Cardiac septum (tissue), 1 donor: ENCODE measurements at places on chromosomes 7 and 10. TPM values are rescaled to one million over a fixed set of nuclear protein-coding genes. Genes with fewer than 3 reads are reported as not detected.

DNA sequence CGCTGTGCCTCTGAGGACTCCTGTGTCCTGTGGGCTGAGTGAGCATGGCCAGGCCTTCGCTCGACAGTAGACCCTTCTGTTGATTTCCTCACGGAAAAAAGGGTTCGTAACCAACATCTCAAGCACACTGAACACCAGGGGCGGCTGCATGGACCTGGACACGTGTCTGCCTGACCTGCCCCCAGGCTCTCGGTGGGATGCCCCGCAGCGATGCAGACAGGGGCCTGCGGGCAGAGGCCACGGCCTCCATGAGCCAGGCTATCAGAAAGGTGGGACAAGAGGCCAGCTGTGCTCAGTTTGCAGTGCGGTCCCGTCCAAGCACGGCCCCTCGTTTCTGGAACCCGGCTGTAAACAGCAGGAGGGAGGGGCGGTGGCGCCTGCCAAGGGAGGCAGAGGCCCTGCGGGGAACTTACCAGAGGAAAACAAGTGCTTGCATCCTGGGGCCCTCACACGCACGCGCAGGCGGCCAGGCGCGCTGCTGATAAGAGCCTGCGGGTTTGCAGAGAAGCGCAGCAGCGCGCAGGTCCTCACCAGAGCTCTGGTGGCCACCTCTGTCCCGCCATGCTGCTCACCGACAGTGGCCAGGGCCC is 10.6 kb downstream of the GPR146 start:
- peak; percentile 88 for DNase-seq

SYNPO2L gene
- total RNA-seq, result 792 TPM

DNA sequence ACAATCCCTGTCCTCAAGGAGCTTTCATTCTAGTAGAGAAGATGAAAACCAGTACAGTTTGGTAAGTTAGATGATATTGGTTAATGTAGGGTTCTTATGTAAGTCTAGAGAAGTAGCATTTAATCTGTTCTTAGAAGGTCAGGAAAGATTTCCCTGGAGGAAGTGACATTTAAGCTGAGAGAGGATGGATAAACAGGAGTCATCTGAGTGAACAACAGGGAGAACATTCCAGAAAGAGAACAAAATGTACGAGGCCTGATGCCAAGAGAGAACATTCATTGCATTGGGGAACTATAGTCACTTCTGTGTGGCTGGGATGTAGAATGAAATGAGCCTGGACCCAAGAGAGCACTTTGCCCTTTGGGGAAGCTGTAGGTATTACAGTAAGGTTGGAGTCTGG is 88.0 kb downstream of the CFTR start:
- no peak for DNase-seq

DNA sequence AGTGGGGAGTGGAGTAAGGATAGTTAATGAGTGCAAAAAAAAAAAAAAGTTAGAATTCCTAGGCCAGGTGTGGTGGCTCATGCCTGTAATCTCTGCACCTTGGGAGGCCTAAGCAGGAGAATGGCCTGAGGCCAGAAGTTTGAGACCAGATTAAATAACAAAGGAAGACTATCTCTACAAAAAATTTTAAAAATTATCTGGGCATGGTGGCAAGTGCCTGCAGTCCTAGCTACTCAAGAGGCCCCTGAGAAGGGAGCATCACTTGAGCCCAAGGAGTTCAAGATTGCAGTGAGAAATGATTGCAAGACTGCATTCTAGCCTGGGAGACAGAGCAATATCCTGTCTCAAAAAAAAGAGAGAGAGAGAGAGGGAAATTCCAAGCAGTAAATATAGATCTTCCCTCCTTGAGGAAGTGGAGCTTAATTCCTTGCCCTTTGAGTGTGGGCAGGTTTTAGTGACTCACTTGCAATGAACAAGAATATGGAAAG is 19.5 kb upstream of the CSTF2T start:
- DNase-seq, result no peak

KCNIP2 gene
- total RNA-seq, result 14.9 TPM

- DNase-seq, result no peak
Measured at GRCh38 chr7:15593382-15593781, 31.6 kb upstream of the AGMO start.

CDK14 gene
- 25.7 TPM for total RNA-seq

HTR5A gene
- total RNA-seq, result not detected

- no peak for DNase-seq
Measured at GRCh38 chr7:18399436-18400235, 95.9 kb upstream of the HDAC9 start.

LLCFC1 gene
- not detected for total RNA-seq

NUPR2 gene
- total RNA-seq, result not detected

ADAM22 gene
- 3.4 TPM for total RNA-seq

EN2 gene
- total RNA-seq, result not detected

INMT gene
- total RNA-seq, result 17.3 TPM

DNA sequence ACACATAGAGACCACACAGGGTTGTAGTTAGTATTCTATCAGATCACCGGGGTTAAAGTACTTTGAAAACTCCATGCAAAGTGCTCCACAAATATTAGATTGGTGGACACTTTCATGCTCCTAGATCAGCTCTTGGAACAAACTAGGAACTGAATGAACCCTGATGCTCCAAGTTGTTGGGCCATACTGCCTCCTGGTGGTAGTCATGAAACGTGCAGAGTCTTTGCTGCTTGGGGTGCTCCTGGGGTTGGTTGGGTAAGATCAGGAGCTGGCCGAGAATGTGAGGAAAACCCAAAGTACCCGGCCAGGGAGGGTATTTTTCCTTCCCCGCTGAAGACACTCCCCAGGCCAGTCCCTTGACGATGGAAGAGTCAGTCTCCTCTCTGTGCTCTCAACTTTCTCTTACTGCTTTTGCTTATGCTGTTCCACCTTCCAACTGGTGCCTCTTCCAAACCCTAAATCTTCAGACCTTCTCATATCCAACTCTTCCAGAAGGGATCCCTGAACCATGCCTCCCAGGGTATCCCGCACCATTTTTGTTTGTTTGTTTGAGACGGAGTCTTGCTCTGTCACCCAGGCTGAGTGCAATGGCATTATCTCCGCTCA is 918 bp upstream of the RPEL1 start:
- peak; percentile 86 for DNase-seq

GRCh38 chr7:27860800-27861199 is 120.8 kb downstream of the TAX1BP1 start:
- DNase-seq, result no peak

DNA sequence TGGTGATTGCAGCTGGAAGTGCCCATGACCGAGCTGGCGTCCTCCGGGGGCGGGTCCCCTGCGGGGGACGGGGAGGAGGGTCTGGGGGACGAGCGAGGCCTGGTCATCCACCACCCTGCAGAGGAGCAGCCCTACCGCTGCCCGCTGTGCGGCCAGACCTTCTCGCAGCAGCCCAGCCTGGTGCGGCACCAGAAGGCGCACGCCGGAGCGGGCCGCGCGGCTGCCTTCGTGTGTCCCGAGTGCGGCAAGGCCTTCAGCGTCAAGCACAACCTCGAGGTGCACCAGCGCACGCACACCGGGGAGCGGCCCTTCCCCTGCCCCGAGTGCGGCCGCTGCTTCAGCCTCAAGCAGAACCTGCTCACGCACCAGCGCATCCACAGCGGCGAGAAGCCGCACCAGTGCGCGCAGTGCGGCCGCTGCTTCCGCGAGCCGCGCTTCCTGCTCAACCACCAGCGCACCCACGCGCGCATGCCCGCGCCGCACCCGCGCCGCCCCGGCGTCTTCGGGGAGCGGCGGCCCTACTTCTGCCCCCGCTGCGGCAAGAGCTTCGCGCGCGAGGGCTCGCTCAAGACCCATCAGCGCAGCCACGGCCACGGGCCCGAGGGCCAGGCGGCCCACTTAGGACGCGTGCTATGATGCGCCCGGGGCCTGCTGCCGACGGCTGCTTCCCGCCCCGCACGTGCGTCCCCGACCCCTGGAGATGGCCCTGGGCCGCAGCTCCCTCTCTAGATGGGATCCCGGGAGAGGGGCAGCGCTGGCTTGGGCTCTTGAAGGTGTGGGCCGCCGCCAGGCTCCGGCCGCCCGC is 28.7 kb downstream of the ZNF775 start:
- DNase-seq, result peak; percentile 73

FAM25C gene
- total RNA-seq, result not detected

CLCN1 gene
- not detected for total RNA-seq

TMEM213 gene
- not detected for total RNA-seq

DNA sequence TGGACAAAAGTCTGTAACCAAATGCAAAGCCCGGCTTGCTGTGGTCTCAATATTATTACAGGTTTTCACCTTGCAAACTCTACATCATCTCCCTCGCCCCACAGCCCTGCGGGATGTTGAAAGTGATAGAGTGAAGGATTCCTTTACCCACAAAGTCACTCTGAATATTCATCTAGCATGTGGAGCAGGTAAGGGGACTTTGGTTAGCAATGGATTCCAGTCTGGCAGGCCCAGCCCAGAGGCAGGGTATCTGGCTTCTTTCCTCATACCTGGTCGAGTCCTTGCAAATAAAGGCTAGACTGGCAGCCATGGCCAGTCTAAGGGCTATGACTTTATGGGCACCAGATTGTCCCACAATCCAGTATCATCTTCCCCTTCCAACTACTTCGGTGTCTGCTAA is 3.2 kb downstream of the TAS2R40 start:
- no peak for DNase-seq

DNA sequence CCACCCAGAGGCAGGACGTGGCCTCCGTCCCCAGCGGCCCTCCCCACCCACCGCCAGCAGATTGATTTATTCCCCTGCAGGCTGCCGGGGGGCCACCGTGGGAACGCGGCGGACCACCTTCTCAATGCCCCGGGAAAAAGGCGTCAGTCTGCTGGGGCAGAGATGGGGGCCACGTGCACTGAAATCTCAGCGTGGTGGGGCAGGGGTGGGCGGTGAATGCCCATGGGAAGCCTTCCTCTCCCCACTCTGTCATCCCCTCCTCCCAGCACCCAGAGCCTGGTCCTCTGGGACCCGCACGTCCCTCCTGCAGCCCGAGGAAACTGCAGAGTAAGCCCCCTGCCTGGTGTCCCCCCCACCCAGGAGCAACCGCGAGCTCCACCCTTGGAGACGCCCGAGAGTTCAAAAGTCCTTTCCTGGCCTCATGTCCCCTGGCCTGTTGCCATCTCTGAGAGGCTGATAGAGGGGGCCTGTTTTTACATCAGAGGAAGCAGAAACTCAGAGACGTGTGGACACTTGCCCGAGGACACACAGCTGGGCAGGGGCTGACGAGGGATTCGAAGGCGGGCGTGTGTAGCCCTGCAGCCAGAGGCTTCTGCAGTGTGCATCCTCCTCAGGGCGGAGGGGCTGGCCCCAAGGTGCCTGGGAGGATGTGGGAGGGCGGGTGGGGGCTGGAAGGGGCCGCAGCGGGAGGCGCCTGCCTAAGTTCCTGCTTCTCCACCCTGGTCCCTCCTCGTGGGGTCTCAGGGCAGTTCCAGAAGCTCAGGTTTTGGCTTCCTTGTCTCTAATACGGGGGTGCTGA is 21.8 kb downstream of the UNCX start:
- DNase-seq, result no peak

- peak; percentile 68 for DNase-seq
Measured at GRCh38 chr7:159028508-159029401, 115.9 kb downstream of the VIPR2 start.

DNA sequence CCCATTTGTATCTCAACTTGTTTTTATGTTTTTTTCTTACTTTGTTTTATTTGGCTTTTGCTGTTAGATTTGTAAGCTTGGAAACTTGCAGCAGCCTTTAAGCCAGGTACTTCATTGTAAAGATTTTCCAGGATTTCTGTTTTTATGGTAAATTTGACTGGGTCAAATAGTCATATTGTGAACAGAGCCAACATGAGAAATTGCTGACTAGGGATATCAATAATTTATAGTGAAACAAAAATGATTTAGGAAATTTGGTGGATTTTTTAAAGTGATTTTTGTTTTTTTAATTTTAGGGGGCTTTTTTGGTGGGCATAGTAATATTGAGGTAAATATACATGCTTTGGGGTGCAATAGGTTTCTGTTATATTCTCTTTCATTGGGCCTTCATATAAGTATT is 22.2 kb downstream of the SP4 start:
- DNase-seq, result no peak

GRCh38 chr10:34017281-34017680 is 682.8 kb upstream of the NRP1 start:
- no peak for DNase-seq

DNA sequence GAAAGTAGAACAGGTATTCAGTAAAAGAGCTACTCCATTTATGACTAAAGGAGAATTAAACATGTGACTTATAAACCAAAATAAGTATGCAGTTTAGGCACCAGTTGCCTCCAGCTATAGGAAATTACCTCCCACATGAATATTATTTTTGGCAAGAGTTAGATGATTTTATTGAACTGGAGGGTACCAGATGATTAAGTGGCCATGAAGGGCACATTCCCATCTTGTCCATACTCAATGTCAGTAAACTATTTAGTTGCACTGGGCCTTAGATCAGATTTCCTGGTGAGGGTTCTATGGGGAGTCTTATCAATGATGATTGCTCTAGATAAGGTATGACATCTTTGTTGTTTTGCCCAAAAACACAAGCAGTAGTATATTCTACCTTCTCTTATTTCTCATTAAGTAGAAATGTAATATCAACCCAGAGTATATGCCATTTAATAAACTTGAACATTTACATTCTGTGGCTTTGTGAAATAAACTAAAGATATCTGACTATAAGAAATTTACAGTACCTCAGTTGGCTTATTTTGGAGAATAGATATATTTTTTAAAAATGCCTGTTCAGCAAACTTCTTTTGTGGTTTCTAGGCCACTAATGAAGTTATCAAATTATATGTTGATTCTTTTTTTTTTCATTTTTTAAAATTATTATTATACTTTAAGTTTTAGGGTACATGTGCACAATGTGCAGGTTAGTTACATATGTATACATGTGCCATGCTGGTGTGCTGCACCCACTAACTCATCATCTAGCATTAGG is 145.3 kb downstream of the SEMA3A start:
- no peak for DNase-seq

CFTR gene
- total RNA-seq, result 0.19 TPM

FAM185A gene
- total RNA-seq, result 6.7 TPM

DNA sequence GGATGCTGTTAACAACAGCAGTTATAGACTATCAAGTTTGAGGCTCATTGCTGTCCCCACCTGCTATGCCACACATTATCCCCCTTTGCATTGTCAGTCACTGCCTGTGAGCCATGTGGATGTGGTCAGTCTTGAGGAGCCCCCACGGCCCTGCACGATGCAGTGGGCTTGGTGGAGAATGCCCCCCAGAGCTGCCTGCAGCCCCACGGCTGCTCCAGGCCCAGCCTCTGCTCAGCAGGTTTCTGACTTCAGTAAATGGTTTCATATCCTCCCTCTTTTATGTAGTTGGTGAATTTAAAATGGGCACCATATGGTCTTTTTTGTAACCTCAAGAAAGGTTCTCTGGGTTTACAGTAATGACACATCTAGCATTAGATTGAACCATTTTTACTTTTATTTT is 164.1 kb downstream of the EBF3 start:
- no peak for DNase-seq

SMKR1 gene
- not detected for total RNA-seq

DNA sequence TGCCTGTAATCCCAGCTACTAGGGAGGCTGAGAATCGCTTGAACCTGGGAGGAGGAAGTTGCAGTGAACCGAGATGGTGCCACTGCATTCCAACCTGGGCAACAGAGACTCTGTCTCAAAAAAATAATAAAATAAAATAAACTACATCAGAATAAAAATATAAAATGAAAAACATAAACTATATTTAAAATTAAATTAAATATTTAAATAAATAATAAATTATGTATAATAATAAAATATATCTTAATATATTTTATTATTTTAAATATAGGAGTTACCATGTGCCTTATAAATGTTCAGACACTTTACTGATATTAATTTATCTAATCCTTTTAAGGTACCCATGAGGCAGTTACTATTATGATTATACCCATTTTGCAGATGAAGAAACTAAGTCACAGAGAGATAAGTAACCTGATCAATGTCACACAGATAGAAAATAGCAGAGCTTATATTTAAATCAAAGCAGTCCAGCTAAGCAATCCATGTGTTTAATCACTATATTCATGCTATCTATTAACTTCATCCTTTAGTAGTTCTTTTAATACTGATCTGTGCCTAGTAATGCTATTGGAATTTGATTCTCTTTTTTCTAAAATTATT is 30.3 kb upstream of the MET start:
- no peak for DNase-seq
